Mucosa of descending colon (tissue), 3 donors: ENCODE measurements at places on chromosomes 4 and X.

DNA sequence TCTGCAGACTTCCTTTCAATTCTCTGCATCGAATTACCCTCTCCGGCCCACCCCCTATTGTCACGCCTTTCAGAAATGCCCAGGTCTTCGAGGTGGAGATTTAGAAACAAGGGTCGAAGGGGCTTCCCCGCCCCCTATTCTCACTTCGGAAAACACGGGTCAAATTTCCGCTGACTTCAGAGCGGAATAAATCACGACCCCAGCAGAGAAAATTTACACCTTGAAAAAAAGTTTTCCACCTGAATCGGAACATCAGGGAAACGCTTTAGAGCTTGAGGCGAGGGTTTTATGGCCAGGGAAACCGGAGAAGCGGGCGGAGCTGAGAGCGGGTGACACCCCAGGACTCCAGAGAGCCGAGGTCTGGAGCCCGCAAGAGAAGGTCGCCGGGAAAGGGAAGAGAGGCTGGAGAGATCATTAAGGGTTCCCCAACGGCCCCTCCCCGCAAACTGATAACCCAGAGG, 1.6 kb downstream of the SHISA3 start:
- DNase-seq, result no peak

DNA sequence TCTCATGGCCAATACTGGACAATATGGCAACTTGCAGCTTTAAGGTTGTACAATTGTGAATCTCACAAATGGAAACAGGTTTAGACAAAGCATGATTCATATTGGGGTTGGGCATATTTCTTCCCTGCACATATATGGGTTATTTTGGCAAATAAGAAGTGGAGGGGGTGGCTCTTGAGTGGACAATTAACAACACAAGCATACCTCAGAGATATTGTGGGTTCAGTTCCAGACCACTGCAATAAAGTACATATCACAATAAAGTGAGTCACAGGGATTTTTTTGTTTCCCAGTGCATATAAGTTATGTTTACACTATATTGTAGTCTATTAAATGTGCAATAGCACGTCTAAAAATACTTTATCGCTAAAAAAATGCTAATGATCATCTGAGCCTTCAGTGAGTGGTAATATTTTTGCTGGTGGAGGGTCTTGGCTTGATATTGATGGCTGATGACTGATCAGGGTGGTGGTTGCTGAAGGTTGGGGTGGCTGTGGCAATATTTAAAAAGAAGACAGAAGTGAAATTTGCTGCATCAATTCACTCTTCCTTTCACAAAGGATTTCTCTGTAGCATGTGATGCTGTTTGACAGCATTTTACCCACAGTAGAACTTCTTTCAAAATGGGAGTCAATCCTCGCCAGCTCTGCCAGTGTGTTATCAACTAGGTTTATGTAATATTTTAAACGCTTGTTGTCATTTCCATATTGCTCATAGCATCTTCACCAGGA, 50.5 kb upstream of the OGT start:
- DNase-seq, result no peak

- DNase-seq, result no peak
Measured at GRCh38 chr4:149296503-149296902, 519.1 kb downstream of the IQCM start.

DNA sequence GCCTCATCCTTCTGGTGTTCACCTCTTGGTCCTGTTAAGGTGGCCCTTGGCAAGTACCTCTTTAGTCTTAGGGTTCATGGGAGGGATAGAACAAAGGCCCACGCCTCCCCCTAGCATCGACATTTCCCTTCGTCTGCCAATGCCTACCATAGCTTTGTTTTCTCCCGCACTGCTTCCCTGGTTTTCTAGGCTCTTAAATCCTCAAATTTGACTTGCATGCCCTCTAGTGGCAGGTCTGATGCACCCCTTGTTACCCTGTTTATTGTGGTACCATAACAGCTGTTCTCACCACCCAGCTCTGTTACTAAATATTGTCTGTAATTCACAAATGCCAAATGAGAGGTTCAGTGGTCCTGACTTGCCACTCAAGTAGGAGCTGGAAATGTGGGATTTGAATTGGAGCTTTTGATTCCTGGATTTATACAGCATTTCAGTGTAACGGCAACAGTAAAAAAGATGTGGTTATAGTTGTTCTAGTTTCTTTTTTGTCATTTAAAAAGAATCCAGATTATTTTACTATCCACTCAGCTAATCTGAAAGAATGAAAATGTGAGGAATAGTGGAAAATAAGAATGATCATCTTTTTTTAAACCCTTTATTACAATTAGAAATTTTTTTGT, 100.1 kb downstream of the REPS2 start:
- peak; percentile 32 for DNase-seq

DNA sequence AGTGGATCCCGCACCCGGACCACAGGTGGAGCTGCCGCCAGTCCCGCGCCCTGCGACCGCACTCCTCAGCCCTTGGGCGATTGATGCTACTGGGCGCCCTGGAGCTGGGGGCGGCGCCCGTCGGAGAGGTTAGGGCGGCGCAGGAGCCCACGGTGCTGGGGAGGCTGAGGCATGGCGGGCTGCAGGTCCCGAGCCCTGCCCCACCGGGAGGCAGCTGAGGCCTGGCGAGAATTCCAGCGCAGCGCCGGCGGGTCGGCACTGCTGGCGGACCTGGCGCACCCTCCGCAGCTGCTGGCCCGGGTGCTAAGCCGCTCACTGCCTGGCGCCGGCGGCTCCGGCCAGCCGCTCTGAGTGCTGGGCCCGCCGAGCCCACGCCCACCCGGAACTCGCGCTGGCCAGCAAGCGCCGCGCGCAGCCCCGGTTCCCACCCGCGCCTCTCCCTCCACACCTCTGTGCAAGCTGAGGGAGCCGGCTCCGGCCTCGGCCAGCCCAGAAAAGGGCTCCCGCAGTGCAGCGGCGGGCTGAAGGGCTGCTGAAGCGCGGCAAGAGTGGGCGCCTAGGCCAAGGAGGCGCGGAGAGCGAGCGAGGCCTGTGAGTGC, 1256.5 kb downstream of the STIM2 start:
- DNase-seq, result no peak

GRCh38 chr4:98987720-98988119, 7.8 kb upstream of the METAP1 start:
- DNase-seq, result no peak
